ENCODE measurements at places on chromosomes 4 and X.

DNA sequence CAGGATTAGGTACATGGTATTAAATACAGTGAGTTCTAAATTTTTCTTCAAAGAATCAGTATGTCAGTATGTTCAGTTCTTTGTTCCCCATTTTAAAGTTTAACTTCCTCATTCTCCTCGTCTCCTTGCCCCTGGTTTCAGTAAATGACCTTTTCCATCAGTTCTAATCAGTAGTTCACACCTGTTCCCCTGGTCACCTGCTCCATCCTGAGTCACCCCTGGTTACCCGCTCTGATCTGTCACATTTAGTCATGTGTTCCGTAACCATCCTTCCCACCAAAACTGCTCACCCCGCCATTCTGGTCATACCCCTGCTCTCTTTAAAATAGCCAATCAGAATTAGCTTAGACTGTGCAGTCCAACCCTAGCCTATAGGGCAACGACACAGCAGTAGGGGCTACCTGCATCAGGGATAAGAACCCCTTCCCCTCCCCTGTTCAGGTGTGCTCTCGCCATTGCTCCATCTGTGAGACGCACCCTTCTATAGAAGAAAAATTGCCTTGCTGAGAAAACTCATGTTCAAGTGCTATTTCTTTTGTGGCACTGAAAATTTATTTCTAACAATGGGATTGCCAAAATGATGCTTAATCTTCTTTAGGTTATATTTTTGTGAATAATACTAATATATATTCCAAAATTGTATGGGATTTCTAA lies 181.3 kb downstream of the OR13H1 start:
- no peak for DNase-seq

DNA sequence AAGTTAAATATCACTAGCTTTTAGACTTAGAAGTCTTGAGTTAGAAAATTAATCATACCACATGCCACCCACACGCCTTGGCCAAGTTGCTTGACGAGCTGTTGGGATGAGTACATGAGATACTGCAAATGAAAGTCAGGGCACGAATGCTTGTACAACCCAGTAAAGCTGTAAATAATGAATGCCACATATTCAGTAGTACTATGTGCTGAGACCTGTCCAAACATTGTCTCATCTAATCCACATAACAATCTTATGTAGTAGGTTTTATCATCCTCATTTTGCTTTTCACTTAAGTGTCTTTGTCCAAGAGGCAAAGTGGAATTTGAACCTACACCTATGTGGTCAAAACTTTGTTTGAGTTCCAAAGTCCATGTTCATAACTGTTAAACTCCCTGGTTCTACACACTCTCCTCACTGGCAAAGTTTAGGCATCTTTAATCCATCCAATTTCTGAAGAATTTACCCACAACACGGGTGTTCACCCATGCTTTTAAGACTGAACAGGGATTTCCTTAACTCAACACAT lies 74.1 kb downstream of the LDB2 start:
- no peak for DNase-seq

GRCh38 chr4:66974665-66975064 lies 570.6 kb downstream of the CENPC start:
- DNase-seq: no peak

DNA sequence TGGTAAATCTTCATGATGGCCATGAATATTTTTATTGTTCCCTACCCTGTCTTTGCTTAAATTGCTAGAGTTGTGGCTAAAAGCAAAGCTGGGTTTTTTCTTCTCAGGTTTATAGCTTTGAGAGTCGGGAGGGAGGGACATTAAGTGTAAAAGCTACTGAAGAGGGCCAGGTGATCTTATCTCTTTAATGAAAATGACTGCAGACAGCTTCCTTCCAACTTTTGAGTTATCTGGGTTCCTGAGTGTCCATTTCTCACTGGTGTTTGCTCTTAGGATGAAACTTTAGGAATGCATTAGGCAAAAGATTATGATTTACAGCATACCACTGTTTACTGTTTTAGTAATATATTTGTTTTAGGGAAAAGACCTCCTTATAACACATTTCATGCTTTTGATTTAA lies 187.7 kb downstream of the SHROOM3 start:
- no peak for DNase-seq

DNA sequence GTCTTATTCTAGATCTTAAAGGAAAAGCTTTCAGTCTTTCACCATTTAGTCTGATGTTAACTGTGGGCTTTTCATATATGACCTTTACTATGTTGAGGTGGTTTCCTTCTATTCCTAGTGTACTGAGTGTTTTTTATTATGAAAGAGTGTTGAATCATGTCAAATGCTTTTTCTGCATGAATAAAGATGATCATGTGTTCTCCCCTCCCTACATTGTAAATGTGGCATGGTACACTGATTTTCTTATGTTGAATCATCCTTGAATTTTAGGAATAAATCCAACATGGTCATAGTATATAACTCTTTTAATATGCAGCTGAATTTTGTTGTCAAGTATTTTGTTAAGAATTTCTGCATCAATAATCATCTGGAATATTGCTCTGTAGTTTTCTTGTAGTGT lies 4.3 kb downstream of the CLGN start:
- DNase-seq: no peak

DNA sequence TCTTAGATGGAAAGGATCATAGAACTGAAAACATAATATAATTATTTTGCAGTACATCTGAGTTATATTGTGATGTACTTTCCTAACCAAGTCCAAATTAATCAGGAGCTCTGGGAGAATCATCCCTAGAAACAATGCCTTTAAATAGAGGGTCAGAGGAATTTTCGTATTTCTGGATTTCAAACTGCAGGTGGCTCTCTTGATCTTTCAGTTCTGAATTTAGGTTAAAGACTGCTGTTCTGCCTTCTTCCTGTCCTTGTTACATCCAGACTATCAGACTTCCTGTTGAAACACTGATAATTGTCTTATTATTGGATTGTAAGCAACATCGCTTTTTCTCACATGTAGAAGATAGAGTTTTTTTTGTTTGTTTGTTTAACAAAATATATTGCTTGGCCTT lies 142.7 kb downstream of the RPA4 start:
- no peak for DNase-seq

Data from anterior cingulate cortex (tissue), 58 donors.